ENCODE measurements at places on chromosomes 12 and 14.

DNA sequence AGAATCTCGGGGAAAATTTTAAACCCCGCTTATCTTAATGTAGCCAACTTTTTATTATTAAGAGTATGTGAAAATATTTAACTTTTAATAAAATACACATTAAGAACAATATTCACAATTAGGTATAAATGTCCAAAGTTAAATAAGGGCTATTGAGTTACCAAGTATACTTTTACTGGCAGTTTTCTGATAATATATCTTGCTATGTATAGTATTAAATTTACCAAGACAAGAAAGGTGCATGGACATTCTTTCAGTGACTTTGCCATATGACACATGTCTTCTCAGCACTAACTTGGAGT, 115.4 kb downstream of the MON2 start:
- DNase-seq: no peak

GRCh38 chr14:103904493-103905107, 23.7 kb upstream of the TDRD9 start:
- DNase-seq: no peak

- DNase-seq: no peak
These were observed 183.8 kb downstream of the DPF3 start for GRCh38 chr14:72709916-72710611.

DNA sequence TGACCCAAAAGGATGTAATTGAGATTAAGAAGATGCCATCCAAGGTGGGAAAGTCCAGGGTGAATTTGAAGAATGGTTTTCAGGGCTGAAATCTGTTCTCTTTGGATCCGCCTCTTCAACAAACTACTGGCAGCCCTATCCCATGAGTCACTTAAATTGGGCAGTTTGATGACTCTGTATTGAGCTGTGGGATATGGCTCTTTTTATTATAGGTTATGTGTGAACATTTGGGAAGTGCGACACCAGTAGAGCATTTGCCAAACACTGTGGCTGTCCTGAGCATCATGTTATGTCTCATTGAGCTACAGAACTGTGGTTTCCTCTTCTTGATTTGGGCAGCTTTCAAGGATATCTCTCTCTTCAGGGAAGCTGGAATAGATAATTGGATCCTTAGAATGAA, 22.3 kb downstream of the IFT43 start:
- no peak for DNase-seq

GRCh38 chr12:96396914-96397313, 3.3 kb downstream of the CDK17 start:
- DNase-seq: no peak

- DNase-seq: no peak
These were observed 105.8 kb downstream of the BMP4 start for GRCh38 chr14:53850714-53851296.

GRCh38 chr12:77667101-77667500, 163.6 kb upstream of the NAV3 start:
- no peak for DNase-seq

DNA sequence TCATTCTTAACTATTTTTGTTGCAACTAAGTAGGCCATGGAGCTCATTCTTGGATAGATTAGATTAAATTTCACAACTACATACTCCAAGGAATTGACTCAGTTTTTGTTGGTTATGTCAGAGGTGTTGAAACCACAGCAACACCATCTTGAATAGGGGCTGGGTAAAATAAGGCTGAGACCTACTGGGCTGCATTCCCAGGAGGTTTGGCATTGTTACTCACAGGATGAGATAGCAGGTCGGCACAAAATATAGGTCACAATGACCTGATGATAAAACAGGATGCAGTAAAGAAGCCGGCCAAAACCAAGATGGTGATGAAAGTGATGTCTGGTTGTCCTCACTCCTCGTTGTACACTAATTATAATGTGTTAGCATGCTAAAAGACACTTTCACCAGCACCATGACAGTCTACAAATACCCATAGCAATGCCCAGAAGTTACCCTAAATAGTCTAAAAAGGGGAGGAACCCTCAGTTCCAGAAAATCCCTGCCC, 20.9 kb downstream of the DMAC2L start:
- no peak for DNase-seq

- no peak for DNase-seq
These were observed 1.2 kb downstream of the SNX6 start for GRCh38 chr14:34628681-34629135.

DNA sequence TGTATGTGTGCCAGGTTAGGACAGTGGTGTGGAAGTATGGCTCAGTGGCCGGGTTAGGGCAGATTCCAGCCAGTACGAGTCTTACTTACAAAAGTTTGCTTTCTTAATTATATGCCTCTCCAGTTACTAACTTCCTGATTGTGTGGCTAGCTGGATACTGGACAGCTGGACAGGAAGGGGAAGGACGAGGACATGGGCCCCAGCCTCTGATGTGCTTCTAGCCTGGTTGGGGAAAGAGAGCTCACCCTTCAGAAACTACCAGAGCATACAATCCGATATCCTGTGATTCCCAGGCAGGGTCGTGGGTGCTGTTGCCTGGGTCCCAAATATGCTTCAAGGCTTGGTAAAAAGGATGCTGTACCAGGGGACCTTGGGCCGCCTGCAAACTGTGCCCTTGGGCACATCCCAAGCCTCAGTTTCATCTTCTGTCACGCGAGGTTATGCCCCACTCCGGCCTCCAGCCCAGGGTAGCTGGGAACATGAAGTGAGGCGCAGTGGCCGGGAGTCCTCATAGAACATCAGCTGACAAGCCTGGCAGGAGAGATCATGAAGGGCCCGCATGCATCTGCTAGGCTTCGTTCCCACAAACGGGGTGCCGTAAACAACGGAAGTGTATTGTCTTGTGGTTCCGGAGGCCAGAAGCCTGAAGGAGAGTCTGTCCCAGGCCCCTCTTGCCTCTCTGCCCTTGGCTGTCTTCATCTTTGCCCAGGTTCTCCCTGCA, 23.2 kb upstream of the RIN3 start:
- DNase-seq: no peak

- peak; percentile 80 for DNase-seq
These were observed 72.2 kb downstream of the DENND5B start for GRCh38 chr12:31518680-31519227.

- DNase-seq: no peak
These were observed 1.5 kb downstream of the TMED8 start for GRCh38 chr14:77375164-77375950.

DNA sequence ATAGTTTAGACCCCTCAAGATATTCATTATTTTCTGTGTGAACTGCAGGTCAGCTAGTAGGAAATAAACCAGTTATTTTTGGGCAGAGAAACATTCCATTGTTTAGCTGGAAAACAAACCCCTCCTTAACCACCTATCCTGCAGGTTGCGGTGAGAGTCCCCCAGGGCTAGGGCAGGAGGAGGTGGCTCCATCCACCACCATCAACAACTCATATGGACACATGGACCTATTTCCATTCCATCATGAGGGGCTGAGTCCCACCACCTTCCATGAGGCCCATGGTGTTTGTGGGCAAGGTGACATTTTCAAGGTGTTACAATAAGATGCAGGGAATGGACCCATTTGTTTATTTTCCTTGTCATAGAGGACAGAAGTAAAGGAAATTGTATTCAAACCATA, 160.1 kb downstream of the FOXN3 start:
- DNase-seq: no peak

DNA sequence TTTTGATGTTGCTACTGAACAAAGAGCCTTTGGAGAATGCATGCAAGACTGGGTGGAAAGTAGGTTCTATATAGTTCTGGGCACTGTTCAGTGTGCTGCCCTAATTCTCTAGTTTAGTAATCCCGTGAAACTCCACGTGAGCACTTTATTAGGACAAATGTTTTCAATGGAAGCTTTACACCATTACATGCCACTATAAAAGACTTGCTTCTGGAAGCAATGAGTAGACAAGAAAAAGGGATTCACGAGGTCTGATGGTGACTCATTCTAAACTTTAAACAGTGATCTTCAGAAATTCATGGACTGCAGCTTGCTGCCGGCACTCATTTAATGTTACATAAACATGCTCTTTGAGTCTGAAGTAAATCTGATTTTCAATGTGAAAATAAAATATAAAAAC, 22.3 kb downstream of the ATG14 start:
- no peak for DNase-seq

DNA sequence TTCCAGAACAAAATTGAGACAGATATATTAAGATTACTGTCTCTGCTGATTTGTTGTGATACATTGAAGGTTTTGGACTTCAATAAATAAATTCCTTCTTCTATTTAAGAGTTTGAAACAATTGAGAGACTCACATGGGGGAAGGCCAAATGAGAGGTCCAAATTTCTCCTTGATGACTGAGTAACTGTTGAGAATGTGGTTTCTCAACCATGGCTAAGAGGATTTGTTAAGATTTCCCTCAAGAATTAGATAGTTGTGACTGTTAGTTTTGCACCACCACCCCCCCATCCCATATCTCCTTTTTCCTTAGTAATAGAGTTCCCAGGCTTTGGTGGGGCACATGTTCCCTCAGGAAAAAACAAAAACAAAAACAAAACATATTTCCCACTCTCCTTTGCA, 47.7 kb upstream of the IGF1 start:
- no peak for DNase-seq

DNA sequence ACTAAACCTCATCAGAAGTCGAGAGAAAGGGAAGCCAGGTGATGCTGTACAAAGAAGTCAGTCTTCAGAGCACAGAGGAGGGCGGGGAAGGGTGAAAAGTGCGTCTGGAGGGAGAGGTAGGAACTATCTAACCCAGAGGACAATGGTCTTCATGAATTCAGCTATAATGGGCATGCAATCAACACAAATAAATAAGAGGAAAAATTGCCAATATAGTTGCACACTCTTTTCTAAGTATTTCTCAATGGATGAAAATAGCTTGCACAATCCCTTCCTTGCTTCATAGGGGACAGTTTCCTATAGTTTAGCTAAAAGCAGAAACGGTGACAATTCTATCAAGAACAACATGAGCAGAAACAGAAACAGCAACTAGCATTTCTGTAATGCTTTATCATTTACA, 931.2 kb downstream of the AACS start:
- DNase-seq: no peak

DNA sequence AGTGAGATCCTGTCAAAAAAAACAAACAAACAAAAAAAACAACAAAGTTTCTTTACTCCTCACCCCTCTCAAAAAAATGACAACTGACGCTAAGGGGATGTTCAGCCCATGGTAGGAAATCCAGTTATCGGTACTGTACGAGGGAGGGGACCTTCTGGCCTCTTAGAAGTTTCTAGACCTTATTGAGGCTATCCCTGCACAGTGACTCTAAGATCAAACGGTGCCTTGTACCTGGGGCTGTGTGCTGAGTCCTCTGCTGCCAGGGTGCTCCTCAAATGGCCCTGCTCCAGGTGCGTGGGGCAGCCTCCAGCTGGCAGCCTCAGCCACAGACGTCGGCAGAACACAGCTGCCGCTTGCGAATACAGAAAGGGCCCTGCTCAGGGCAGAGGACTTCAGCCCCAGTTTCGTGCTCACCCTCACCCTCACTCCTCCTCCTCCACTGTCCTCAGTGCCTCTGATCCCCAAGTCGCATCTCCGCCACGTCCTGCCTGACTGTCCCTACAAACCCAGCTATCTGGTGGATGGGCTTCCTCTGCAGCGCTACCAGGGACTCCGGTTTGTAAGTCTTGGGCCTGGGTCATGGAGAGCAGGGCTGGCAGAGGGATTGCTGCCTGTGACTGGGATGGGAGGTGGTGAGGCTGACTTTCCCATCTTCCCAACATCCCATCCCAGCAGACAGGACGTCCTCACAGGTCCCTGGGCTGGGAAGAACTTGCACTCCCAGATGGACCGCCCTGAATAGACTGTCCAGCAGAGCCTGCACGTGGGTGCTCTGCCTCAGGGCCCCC, 90.9 kb downstream of the B4GALNT3 start:
- no peak for DNase-seq

- peak; percentile 17 for DNase-seq
These were observed 25.7 kb downstream of the KLRK1 start for GRCh38 chr12:10363914-10364814.

DNA sequence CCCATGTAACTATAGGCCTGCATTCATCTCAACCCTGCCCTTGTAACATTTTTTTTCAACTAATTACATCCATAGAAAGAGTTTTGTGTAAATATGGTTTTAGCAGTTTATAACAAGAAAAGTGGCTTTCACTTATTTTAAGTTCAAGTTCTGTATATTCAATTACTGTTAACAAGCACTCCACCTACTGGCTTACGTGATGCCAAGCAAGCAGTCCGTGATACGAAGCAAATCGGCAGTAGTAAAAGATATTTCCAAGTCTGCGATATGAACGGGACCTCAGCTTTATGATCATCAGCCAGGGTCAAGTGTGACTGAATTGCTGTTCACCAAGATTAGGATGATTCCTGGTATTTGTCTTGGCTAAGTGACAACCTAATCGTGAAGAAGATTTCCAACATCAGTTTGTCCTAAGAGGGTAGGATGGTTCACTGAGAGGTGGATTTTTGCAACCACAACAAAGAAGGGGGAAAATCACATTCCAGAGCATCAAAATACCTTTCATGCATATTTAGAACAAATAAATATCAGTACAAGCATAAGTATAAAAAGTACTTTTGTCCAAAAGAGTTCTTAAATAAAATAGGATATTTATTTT, 456.2 kb downstream of the FOXG1 start:
- peak; percentile 79 for DNase-seq

- DNase-seq: no peak
These were observed 434.7 kb downstream of the FUT8 start for GRCh38 chr14:65847075-65847847.

DNA sequence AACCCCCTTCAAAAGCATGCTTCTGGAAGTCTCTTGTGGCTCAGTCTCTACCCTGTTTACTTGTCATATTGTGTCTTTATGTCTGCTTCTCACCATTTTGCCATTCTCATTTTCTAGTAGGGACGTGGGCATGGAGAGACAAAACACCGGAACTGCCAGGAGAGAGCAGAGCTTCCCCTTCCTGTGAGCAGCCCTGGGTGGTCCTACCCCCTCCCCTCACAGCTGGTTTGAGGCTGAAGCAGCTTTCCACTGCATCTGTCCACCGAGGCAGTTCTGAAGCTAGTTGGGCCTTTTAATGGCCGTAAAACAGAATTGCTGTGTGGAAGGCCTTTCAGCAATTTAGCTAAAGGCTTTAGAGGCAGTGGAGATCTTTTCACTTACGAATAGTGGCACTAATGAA, 77.0 kb downstream of the PELI2 start:
- DNase-seq: no peak

DNA sequence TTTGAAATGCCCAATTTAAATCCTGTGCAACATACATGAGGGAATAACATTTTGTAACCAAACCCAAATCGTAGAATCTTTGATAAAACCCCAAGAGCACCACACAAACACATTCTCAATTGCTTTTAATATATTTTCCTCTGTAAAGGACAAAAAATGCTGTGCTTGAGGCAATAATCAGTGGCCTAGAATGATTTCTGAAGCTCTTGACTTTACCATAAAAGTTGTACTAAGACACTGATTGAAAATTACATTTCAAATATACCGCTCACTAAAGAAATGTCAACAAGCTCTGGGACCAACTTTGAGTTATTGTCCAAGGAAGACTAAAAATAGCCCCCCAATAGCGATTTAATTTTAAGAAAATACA, 1.5 kb downstream of the EML5 start:
- DNase-seq: no peak
